ENCODE measurements at places on chromosomes 1 and 21.

DNA sequence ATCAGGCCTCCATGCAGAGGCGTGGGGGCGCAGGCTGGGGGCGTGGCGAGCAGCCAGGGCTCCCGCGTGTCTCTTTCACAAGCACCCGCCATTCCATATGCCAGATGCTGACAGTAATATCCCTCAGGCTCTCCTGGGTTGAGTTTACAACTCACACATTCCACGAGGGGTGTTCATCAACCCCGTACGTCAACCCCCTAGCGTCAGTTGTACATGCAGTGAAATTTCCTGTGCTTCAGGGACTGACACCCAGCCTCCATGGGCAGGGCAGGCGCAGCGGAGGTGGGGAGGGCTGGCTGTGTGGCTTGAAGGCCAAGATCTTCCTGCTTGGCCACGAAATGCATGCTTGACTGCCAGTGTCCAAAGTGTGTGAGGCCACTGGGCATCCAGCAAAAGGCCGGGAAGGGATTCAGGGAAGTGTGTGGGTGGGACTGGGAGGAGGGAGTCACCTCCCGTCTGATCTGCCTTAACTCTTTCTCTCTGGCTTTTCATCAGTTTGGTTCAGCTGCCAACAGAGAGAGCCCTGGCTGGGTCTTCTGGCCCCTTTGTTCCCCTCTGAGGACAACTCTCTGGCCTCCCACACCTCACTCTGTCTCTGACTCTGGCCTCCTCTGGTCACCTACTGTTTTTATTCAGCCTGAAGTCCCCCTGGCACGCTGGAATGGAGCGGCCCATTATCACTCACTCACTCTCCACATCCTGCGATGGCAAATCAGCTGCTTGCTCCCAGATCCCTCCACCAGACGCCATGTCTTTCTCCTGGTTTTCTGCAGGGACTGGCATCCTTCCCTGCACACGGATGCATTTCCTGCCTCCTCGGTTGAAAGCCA, 33.8 kb downstream of the CLIC6 start:
- DNase-seq: no peak

DNA sequence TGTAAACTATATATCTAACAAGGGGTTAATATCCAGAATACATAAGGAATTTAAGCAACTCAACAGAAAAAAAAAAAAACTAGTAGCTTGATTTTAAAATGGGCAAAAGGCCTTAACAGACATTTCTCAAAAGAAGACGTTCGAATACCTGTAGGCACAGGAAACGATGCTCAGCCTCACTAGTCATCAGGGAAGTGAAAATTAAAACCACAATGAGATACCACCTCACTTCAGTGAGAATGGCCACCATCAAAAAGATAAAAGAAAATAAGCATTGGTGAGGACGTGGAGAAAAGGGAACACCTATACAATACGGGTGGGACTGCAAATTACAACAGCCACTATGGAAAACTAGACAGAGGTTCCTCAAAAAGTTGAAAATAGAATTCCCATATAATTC, 37.3 kb downstream of the NPHP4 start:
- DNase-seq: no peak

- no peak for DNase-seq
These were observed 21.1 kb downstream of the PLA2G4A start for GRCh38 chr1:186849826-186850225.

DNA sequence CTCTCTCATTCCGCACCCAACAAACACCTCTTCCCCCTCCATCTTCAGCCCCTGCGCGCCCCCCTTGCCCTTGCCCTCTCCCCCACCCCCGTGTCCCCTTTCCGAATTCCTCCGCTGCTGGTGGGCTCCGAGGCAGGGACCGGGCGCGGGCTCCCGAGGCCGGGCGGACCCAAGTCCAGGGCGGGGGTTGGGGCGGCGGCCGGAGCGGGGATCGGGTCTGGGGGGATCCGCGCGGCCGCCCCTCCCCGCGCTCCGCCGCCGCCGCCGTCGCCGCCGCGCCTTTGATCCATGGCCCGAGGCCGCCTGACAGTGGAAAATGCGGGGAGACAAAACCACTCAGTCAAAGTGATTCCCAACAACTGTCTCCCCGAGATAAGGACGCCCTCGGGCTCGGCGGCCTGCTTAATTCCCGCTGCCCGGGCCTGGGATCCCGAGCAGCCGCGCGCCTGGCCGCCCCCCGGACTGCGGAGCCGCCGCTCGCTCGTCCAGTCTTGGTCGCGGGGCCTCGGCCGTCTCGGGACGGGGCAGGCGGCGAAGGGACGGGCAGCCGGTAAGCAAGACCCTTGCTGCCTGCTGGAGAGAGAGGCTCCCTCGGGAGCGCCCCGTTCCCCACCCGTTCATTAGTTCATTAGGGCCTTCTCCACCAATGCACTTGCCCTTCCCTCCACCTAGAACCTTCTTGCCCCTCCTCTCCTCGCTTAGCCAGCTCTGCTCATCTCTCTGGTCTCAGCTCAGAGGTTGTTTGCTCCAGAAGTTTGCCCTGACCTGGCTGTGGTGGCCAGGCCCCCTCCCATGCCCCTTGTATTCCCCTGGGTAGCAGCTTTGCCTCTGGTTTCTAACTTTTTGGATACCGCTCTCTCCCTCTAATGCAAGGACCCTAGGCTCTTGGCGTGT, 86.4 kb downstream of the PAX7 start:
- DNase-seq: no peak

GRCh38 chr1:108505763-108506070, 54.2 kb upstream of the EEIG2 start:
- DNase-seq: no peak

GRCh38 chr1:82927753-82928152, 1071.2 kb downstream of the TTLL7 start:
- no peak for DNase-seq

DNA sequence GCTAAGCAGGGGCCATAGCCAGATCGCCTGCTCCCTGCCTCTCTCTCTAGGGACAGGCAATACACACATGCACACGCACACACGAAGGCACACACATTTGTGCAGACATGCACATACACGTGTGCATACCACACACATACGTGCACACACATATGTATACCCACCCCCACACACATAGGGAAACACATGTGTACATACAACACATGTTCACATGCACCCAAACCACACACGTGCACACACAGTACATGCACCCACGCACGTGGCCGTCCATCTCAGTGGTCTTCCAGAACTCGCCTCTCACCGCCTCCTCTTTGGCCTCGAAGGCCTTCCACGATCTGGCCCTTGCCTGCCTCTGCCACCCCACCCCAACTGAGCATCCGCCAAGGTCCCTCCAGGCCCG, 25.3 kb upstream of the PEX10 start:
- no peak for DNase-seq

All from activated CD4-positive, alpha-beta T cell treated with anti-CD3 and anti-CD28 coated beads for 24 hours (primary cell).